Keratinocyte (primary cell): ENCODE measurements at places on chromosomes 4 and X. TPM values are rescaled to one million over a fixed set of nuclear protein-coding genes. Genes with fewer than 3 reads are reported as not detected.

- no peak for DNase-seq
- H3K4me1 ChIP-seq = no peaks in the 10 kb centered on the region
- H3K4me3 ChIP-seq = no peak overlapping the region
- no peak overlapping the region for H3K27ac ChIP-seq
- H3K27me3 ChIP-seq = peaks cover 11% of the 10 kb centered on the region
Observed at GRCh38 chr4:41656572-41657520, 91.7 kb downstream of the PHOX2B start.

GRCh38 chr4:61493470-61493869, 293.3 kb downstream of the ADGRL3 start:
- H3K27ac ChIP-seq = no peak overlapping the region
- H3K36me3 ChIP-seq = no peaks in the 10 kb centered on the region
- DNase-seq = no peak
- no peaks in the 10 kb centered on the region for H3K27me3 ChIP-seq
- H3K4me1 ChIP-seq = no peaks in the 10 kb centered on the region
- no peak overlapping the region for H3K4me3 ChIP-seq

- no peak for DNase-seq
- no peaks in the 10 kb centered on the region for H3K27me3 ChIP-seq
- H3K4me3 ChIP-seq = no peak overlapping the region
- H3K27ac ChIP-seq = no peak overlapping the region
Observed at GRCh38 chr4:131302108-131302507, 1847.0 kb upstream of the PCDH10 start.

DNA sequence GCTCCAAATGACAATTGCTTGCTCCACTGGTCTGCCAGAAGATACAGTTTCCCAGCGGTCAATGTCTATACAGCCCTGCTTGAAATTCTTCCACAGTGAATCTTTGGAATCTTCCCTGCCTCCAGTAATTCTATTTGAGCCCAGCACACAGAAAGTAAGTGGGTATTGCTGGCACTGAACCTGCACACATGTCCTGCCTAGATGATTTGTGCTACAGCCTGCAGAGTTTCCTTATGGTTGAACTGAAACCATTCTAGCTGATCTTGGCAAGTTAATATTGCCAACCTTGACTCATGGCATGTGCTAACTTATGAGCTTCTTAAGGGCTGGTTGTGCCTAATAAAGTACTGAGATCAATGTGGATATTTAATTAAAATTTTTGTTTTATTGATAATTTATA, 553.8 kb upstream of the GNPDA2 start:
- no peak overlapping the region for H3K27ac ChIP-seq
- no peak overlapping the region for H3K4me3 ChIP-seq
- H3K36me3 ChIP-seq = no peaks in the 10 kb centered on the region
- H3K4me1 ChIP-seq = no peaks in the 10 kb centered on the region
- DNase-seq = no peak

DNA sequence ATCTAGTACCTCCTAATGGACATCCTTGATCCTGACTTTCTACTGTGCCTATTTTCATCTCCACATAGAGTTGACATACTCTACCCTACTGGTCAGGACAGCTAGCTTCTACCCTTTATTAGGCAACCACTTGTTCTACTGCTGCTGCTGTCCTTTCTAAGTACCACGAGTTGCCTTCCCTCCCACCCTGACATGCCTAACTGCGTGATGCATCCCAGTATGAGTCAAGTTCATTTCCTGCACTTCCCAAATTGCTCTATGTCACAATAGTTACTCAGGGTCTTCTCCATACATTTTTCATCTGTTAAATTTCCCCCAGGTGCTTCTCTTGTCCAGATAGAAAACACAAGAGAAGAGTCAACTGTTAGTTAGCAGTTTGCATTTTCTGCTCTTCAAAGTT, 133.4 kb downstream of the TBC1D19 start:
- no peaks in the 10 kb centered on the region for H3K36me3 ChIP-seq
- DNase-seq = no peak
- peaks cover 14% of the 10 kb centered on the region for H3K4me1 ChIP-seq

GRCh38 chrX:148466292-148466691, 34.1 kb upstream of the AFF2 start:
- no peak overlapping the region for H3K4me3 ChIP-seq
- no peaks in the 10 kb centered on the region for H3K4me1 ChIP-seq
- H3K27me3 ChIP-seq = no peaks in the 10 kb centered on the region
- H3K36me3 ChIP-seq = no peaks in the 10 kb centered on the region
- DNase-seq = no peak

- H3K27me3 ChIP-seq = no peaks in the 10 kb centered on the region
- no peak for DNase-seq
- H3K4me3 ChIP-seq = no peak overlapping the region
- no peaks in the 10 kb centered on the region for H3K4me1 ChIP-seq
- peaks cover 5% of the 10 kb centered on the region for H3K36me3 ChIP-seq
- H3K27ac ChIP-seq = no peak overlapping the region
Observed at GRCh38 chr4:48410812-48411211, 69.5 kb downstream of the SLAIN2 start.

DNA sequence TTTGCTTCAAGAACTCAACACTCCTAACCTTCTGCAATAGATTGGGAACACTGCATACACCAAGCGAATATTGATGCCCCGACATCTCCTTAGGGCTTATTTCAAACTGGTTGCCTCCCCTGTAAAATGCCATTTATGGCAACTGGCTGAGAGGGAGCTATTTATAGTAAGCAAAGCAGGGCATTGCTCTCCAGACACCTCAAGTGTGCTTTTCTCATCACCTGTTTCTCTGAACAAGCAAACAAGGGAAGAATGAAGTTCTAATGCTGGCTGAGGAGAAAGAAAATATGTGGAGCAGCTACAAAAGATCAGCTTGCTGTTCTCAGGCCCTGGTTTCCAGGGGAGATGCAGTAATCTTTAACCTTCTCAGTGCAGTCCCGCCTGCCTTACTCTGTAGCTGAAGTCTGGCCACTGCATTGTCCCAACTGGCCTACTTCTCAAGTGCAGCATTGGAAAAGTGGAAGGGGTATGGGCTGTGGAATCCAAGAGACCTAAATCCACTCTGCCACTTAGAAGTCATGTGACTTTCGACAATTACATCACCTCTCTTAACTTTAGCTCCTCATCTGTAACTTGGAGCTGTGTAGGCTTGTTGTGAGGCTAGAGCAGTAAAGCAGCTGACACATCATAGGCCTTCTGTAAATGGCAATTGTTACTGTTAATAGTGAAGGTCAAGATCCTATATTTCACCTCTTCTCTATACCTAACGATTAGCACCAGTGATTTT, 47.9 kb upstream of the FGF13 start:
- H3K36me3 ChIP-seq = no peaks in the 10 kb centered on the region
- H3K4me1 ChIP-seq = no peaks in the 10 kb centered on the region
- no peak overlapping the region for H3K4me3 ChIP-seq
- no peak for DNase-seq

GRCh38 chr4:99436462-99436861, 1.3 kb upstream of the ADH7 start:
- H3K36me3 ChIP-seq = no peaks in the 10 kb centered on the region
- H3K4me3 ChIP-seq = no peak overlapping the region
- DNase-seq = no peak
- H3K4me1 ChIP-seq = peaks cover 20% of the 10 kb centered on the region
- H3K27me3 ChIP-seq = no peaks in the 10 kb centered on the region
- H3K27ac ChIP-seq = no peak overlapping the region

DNA sequence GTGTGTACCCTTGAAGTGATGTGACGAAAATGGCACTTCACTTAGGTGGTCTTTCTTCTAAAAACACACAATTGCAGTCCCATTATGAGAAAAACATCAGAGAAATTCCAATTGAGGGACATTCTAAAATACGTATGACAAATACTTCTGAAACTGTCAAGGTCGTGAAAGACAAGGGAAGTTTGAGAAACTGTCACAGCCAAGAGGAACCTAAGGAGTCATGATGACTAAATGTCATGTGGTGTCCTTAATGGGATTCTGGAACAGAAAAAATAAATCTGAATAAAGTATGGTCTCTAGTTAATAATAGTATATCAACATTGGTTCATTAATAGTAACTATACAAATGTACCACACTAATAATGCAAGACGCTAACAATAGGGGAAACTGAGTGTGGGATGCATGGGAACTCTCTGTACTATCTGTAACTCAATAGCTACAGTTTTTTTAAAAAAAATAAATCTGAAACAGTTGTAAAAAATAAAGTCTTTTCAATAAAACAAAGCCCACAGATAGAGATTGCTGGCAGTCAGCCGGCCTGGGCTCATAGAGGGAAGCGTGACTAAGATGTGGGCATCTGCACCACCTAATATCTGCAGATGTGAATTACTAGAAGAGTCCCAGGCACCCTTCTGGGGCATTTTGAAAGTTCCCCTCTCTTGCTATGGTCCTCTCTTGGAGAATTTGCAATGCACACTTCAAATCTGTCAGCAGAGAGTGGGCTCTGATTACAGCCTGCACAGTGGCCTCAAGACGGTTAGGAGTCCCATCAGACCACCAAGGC, 47.6 kb downstream of the MID1IP1 start:
- H3K27ac ChIP-seq = no peak overlapping the region
- H3K4me3 ChIP-seq = no peak overlapping the region
- H3K27me3 ChIP-seq = no peaks in the 10 kb centered on the region
- H3K4me1 ChIP-seq = no peaks in the 10 kb centered on the region
- H3K36me3 ChIP-seq = no peaks in the 10 kb centered on the region
- DNase-seq = no peak

DNA sequence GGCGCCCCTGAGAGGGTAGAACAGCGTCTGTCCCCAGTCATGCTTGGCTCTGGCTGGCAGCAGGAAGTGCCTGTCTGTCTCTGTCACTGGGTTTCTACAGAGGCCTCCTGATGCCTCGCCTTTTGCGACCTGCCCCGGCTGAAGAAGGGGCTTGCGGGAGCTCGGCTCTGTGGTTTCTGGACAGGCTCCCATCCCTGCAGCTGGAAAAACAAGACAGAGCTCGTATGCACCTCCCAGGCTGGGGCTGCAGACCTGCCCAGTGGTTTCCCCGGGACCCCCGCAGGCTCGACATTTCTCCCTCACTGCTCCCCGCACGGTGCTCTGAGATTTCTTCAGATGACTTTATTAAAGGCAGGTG, 57.0 kb upstream of the SORCS2 start:
- H3K27me3 ChIP-seq = no peaks in the 10 kb centered on the region
- no peaks in the 10 kb centered on the region for H3K4me1 ChIP-seq
- H3K4me3 ChIP-seq = no peak overlapping the region
- H3K36me3 ChIP-seq = no peaks in the 10 kb centered on the region
- no peak for DNase-seq

DNA sequence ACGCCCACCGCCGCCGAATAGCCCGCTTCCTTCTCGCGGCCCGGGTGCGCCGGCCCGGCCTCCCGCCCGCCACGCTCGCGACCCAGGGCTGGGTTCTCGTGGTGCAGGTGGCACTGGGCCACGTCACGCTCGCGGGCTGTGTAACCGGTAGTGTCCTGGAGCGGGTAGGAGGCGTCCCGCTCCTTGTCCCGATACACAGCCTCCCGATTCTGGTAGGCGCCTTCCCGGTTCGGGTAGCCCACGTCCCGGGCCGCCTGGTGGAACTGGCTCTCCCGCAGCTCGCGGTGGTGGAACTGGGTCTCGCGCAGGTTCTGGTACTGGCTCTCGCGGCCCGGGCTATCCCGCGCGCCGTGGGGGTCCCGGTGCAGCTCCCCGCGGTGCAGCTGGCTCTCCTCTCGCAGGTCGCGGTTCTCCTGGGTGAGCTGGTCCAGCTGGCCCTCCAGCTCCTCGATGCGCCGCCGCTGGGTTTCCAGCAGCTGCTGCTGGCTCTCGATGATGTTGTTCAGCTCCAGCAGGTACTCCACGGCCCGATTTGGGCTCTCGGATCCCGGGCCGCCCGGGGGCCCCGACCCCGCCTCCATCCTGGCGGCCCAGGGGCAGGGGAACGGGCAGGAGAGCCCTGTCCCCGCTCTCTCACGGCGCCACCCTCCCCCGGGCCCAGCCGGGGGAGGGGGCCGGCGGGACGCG, 39.3 kb upstream of the IQSEC2 start:
- H3K4me3 ChIP-seq = peak overlapping the region; percentile 43
- no peaks in the 10 kb centered on the region for H3K4me1 ChIP-seq
- peaks cover 62% of the 10 kb centered on the region for H3K27me3 ChIP-seq
- no peaks in the 10 kb centered on the region for H3K36me3 ChIP-seq

- no peaks in the 10 kb centered on the region for H3K27me3 ChIP-seq
- H3K4me1 ChIP-seq = no peaks in the 10 kb centered on the region
- no peak for DNase-seq
- H3K4me3 ChIP-seq = no peak overlapping the region
Observed at GRCh38 chr4:164012396-164013027, 518.0 kb downstream of the TMA16 start.

- no peaks in the 10 kb centered on the region for H3K36me3 ChIP-seq
- no peak for DNase-seq
- no peak overlapping the region for H3K4me3 ChIP-seq
- H3K27ac ChIP-seq = no peak overlapping the region
Observed at GRCh38 chr4:41599192-41599786, 61.3 kb downstream of the LIMCH1 start.

DNA sequence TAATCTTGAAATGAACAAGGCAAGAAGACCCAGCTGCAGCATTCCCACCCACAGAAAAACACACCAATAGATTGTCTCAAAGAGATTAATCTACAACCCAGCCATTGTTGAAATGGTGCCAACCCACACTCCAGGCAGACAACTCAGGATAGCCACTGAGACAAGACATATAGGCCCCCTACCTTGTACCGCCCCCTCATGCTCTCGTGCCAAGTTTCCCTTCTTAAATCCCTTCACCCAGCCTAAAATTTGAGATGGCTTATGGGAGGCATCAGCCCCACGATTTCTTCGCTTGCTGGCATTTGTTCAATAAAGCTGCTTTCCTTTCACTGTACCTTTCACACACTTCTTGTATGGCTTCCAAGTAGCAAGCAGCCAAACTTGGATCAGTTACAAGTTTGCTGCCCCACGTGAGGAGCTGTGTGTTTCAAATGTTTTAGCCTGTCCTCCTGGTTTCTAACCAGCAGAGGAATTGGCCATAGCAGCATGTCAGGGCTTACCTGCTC, 1754.1 kb downstream of the C4orf33 start:
- no peak for DNase-seq
- no peaks in the 10 kb centered on the region for H3K27me3 ChIP-seq
- H3K27ac ChIP-seq = no peak overlapping the region
- no peaks in the 10 kb centered on the region for H3K4me1 ChIP-seq
- H3K36me3 ChIP-seq = no peaks in the 10 kb centered on the region

BTC gene
- polyA plus RNA-seq = 0.40 to 0.62 TPM (median 0.58 TPM) in 3 replicates

CXorf49 gene
- polyA plus RNA-seq = not detected in 3 replicates

TXK gene
- polyA plus RNA-seq = 0.09 to 0.12 TPM in 2 of 3 replicates, not detected in the other

STBD1 gene
- 0.41 to 1.6 TPM (median 0.71 TPM) in 3 replicates for polyA plus RNA-seq
